MV-4-11 (cell line): ENCODE measurements at places on chromosomes 1 and 21.
A peak's percentile ranks its signal among the peaks of the same experiment; 100 is the strongest.

- DNase-seq = no peak
Observed at GRCh38 chr1:913491-914130, 10.1 kb upstream of the SAMD11 start.

DNA sequence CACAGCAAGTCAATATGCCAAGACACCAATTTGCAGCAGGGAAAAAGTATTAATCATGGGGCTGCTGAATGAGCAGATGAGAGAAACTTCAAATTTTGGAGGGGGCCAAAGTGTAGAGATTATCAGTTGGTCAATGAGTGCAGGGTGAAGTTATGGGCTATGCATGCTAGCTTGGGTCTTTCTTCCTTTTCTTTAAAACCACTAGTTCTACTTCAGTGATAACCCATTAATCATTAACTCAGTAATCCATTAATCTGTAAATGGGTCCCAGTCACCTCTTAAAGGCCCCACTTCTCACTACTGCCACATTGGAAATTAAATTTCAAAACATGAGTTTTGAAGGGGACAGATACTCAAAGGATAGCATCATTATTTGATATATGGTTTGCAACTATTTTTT, 688.6 kb upstream of the ADGRL4 start:
- DNase-seq = no peak

- no peak for DNase-seq
Observed at GRCh38 chr1:10657088-10657847, 139.2 kb downstream of the CASZ1 start.

DNA sequence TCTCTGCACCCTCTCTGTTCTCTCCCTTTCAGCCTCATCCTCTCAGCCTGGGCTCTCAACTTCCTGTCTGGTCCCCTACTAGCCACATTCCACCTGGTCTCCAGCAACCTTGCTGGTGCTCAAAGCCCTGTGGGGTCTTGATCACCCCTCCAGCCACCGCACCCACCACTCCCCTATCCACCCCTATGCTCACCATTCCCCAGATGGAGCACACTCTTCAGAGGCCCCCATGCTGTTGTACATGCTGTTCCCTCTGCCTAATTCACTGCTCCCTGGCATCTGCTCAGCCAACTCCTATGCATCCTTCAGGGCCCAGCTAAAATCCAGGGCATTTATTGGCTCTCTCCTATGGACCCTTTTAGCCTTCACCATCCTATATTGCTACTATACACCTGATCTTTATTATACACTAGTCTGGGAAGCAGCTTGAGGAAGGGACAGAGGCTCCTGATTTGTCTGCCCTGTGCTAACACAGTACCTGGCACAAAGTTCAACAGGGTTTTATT, 81.0 kb downstream of the GLIS1 start:
- DNase-seq = no peak

- DNase-seq = no peak
Observed at GRCh38 chr1:168408884-168409283, 128.2 kb downstream of the TBX19 start.

DNA sequence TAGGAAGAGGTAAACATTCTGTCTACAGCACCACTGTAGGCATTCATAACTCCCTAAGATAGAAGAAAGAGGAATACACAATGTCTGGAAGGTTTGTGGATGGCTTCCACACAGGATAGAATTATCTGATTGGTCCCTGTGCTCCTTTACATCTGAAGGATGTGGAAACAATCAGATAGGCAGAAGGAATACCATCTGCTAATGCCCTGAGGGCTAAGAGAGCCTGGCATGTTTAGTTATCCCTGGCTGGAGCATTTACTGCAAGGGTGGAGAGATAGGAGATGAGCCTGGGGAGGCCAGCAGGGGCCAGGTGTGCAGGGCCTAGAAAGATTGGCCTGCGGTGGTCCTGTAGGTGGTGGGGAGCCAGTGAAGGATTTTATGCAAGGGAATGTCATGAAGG, 8.6 kb upstream of the ACBD3 start:
- no peak for DNase-seq

DNA sequence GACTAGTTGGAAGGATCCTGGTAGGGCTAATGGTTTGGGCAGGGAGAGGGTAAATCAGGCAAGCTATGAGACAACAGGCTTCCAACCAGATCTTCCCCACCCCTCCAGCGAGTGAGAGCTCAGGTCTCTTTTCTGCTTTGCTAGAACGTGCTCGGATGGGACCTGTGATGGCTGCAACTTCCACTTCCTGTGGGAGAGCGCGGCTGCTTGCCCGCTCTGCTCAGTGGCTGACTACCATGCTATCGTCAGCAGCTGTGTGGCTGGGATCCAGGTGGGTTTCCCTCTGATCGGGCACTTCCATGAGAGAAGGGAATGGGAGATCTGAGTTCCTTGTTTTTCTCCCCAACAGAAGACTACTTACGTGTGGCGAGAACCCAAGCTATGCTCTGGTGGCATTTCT, 14.0 kb upstream of the SARS1 start:
- DNase-seq = no peak

- DNase-seq = no peak
Observed at GRCh38 chr1:29960876-29961275, 724.6 kb downstream of the PTPRU start.

DNA sequence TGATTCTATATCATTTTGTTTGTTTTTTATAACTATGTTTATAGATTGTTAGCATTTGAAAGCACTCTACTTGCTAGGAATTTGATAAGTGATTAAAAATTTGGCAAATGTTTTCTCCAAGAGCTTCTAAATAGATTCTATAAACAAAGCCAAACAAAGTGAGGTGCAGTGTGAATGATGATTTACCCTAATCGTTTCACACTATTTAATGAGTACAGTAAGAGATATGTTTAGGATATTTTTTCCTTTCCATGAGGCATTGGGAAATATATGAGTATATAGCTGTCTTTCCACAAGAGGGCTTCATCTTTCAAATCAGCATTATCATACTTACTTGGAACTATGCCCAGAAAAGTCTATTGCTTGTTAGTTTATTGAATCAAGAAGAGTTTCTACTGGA, 277.0 kb upstream of the BRINP3 start:
- DNase-seq = peak; percentile 64

DNA sequence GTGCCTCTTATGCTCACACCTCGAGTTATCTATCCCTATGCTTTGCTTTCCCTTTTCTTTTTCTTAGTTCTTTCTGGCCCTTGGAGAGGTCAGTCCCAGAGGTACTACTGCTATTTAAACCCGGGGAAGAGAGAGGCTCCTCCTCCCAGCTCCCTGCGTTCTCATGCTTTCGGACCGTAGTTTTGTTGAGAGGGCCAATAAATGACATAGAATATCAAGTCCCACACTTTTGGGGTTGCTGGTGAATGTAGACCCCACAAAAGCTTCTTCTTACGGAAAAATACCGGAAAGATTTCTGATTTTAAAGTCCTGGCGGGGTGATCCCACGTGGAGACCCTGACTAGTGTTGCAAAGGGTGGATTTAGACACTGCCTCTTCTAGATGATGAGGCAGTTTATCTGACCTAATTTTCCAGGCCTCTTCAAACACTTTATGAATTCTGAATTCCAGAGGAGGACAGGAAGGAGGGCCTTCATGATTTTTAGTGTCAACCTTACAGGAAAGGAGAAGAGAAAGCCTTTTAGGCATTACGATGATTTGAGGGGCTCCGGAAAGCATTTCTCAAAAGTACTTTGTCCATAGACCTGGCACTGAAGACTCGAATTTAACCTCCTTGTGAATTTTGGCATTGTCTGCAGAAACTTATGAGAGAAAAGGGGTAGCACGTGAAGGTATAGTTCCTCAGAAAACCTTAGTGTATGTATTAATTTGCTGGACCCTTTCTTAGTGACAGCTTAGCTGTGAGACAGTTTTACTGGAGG, 694 bp downstream of the TMEM167B start:
- peak; percentile 43 for DNase-seq

DNA sequence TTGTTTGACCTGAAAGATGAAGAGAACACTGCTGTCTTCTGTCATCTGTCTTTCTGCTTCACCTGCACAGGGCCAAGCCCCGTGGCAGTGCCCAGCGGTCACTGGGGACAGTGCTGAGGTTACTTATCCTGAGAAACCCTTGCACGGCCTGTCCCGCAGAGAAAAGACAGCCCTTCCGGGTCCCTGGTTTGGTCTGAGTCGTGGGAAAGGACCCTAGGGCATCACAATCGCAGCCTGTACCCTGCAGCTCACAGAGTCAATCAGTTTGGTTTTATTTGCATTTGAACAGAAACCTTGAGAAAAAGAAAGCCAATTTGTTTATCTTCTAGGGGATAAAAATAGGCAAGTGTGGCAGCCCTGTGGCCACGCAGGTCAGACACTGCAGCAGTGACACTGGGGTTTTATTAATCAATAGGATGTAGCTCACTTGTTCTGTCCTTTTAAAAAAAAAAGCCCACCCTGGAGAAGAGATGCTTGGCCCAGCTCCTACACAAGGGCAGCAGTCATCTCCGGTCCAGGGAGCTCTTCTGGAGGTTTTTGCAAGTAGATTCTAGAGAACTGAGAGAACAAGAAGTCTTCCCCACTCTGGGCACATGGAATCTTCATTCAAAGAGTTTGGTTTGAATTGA, 120.0 kb downstream of the PEX14 start:
- no peak for DNase-seq

DNA sequence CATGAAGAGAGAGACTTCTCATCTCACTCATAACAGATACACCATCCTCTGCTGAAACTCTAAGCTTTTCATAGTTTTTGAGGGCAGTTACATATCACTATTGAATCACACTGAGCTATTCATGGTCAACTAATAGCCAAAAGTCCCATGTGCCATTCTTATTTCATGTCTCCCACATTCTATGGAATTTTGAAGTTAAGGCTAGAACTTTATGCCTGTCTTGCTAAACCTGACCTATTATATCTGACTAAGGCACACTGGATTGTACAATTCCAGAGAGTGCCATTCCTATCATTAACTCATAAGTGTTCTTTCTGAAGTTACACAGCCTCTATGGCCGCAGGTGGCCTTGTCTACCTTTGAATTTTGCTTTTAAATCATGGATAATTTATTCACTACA, 254.3 kb downstream of the PTPRC start:
- no peak for DNase-seq

- no peak for DNase-seq
Observed at GRCh38 chr1:185663771-185664296, 70.4 kb upstream of the HMCN1 start.

- peak; percentile 30 for DNase-seq
Observed at GRCh38 chr1:93095804-93096585, 16.9 kb downstream of the MTF2 start.

DNA sequence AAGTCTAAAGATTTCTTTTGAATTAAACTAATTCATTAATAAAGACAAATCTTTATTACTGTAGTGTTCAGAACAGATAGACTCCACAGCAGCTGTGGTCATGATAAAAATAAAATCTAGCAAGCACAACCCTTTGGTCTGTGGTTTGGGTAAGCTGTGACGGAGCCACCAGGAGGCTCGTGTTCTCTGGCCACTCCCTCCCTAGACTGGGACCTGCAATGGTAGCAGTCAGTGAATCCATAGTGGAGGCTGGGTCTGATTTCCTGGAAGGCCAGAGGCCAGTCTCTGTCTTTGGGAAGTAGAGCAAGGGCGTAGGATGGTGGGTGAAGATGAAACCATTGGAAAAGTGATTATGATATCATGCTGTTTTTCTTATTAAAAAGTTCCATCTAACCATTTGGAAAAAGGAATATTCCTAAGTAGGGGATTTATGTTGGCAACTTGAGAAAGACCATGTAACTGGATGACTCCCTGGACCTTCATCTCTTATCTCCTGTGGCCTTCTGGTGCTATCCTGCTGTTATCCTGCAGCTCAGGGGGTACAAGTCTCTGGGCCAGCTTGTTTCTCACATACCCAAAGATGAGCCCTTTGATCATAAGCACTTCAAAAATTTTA, 39.0 kb downstream of the TENT5C start:
- DNase-seq = peak; percentile 62

DNA sequence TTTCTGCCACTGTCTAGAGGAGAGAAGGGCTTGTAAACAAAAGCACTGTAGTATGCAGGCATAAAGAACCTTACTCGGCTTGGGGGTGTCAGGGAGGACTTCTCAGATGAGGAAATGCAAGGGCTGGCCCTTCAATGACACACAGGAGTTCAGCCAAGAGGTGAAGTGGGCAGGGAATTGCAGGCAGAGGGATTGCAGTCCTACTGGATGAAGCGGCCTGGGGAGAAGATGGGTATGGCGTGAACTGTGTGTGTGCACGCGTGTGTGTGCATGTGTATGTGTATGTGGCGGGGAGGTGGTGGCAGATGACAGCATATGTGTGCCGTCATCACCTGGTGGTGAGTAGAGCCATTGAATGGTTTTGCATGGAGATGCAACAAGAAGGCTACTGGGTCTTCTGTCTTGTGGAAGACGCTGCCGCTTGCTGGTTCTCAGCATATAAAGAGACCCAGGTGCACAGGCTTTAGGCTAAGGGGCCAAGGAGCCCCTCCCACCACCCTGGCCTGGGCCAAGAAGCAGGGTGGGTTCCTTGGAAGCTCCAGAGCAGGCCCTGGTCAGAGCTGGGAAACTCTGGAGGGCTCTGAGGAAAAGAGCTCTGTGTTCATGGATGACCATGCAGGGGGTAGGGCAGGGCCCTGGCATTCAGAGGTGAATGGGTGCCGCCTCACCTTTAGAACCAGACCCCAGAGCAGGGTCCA, 4.1 kb upstream of the EPS8L3 start:
- DNase-seq = no peak

GRCh38 chr1:8578936-8579335, 238.5 kb downstream of the RERE start:
- no peak for DNase-seq

DNA sequence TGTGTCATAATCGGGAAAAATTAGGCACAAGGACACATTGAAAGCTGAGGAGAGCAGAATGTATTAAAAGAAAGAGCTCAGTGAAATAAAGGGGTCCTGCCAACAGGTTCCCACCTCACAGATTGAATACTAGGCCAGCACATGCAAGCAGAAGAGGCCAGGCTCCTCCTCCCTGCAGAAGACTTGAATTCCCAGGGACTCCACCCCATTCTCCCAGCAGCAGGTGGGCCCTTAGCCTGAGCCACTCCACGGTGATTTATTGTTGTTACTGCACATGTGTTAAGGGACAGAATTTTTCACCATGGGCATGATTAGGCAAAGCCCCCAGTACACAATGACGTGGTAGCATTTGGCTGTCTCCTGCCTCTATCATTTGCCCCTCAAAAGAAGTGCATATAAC, 1844.7 kb downstream of the NCAM2 start:
- no peak for DNase-seq

DNA sequence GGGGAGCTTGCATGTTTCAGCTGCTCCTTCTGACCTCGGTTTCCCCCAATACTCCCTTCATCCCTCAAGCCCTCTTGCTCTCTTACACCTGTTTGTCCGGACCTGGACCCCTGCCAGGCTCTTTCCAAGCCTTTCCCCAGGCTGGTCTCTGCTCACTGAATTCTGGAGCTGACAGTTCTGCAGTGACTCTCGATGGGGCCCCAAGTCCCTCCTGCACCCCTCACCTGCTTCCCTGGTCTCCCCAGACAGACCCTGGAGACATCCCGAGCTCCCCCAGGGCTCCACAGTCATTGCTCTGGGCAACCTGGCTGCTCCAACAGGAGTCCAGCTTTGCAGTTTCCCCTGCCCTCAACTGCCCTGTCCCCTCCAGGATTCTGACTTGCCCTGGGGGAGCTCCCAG, 198.6 kb downstream of the GRIK3 start:
- DNase-seq = no peak

GRCh38 chr1:192512426-192513162, 63.0 kb upstream of the RGS1 start:
- peak; percentile 85 for DNase-seq

GRCh38 chr1:211739671-211740411, 64.4 kb upstream of the NEK2 start:
- DNase-seq = no peak

GRCh38 chr1:154626456-154627256, 18.7 kb upstream of the ADAR start:
- DNase-seq = peak; percentile 41

- no peak for DNase-seq
Observed at GRCh38 chr1:50447961-50448360, 24.7 kb upstream of the DMRTA2 start.

GRCh38 chr1:169003864-169004516, 102.5 kb upstream of the ATP1B1 start:
- no peak for DNase-seq
